Cortex of kidney (tissue), 1 donor: ENCODE measurements at places on chromosomes 3 and 15.

GRCh38 chr3:138594150-138594934 is at the start of gene CEP70:
Gene CEP70 (minus strand): TSS chr3:138594260. CDS start chr3:138572927, 21,333 bp downstream.
- no peak for DNase-seq

DNA sequence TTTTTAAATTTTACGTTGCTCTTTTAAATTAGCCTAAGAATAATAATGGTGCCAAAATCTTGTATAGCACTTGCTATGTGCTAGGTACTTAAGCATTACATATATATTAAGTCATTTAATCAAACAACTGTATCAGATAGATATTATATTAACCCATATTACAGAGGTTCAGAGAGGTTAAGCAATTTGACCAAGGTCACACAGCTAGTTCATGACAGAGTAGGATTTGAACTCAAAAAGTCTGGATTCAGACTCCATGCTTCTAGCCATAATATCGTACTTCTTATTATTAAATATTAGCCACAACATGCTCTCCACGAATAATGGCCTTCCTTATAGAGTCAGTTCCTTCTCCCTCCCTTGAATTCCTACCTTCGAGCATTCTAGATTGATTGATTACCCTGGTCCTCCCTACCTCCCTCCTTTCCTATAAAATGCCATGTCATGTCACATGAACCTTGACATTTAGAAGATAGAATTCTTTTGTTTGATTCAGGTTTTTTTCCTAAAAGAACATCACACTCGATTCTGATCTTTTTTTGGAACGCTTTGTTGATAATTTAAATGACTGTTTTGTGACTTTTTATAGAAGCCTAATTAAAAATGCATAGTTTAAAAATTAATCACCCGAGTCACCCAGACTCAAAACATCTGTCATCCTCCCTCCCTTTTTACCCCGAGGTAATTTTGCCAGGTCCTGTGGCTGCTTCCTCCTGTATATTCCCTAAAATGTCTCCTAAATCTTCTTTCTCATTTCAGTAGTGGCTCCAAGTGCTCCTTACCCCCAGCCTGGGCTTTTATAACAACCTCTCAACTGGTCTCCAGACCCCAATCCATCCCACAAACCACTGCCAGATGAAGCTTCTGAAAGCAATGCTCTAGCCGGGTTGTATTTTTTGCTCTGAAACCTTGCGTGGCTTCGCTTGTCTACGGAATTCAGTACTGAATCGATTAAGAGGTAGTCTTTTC is 8.5 kb upstream of the PSMD6 start:
- DNase-seq: no peak

DNA sequence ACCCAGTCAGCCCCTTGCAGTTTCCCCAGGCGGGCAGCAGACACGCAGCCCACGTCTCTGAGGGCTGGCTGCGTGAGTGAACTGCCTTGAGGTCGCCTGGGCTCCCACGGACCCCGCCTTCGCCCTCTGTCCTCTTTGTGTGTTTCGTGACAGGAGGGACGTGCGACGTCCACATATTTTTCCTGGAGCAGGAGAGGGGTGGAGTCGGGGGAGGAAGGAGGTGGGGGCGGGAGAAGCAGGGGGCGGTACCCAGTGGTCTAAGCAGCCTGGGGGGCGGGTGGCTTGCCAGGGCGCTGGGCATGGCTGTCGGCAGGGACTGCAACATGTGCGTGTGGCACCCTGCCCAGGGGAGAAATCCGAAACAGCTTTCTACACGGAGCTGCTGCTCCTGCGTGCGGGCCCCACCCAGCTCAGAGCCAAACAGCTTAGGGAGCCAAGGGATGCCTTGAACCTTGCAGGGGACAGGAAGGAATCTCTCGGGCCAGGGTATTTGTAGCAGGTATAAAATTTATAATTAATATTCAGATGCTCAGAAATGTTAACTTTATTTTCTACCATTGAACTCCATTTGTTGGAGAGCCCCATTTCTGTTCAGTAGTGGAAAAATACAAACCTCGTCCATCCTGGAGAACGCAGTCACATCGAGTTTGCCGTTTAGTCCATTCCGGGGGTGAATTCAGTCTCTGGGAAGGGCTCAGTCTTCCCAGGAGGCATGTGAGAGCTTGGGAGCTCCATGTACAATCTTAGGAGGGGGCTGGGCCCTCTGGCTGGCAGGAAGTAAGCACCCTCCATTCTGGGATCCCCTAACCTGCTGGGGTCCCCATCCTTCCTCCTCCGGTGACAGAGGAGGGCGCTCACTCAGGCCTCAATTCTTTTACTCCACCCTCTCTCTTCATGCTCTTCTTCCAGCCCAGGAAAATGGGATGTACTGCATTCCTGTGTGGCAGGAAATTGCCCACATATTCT is 79.1 kb upstream of the MEF2A start:
- no peak for DNase-seq

DNA sequence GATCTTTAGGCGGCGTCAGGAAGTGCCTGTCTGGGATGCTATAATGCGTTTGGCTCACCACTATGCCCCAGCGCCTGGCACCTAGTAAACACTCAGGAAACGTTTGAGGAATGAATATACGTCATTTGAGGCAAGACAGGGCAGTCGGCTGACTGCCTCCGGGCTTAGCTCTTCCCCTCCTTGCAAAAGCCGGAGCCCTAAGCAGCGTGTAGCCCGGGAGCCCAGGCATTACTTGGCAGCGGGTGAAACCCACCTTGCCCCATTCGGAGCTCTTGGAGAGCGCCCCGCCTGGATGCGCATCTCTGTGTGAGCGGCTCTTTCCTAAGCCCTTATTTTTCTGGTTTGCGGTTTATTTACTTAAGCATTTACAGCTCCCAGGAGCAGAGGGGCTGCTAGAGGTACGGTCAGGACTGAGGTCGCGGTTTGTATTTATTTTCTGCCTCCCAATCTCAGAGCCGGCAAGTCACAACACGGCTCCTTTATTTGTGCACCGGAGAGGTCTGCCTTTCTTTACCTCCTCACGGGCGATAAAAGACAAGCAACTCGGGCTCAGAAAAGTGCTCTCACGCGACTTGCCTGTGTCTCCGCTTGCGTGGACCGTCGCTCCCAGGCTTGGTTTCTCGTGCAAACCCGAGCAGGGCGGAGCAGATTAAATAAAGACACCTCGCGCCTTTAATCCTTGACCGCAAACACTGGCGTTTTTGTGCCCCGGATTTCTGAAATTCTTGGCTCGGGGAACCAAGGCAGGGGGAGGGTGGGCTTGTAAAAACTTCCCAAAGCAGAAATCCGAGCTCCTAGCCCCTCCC is 737 bp upstream of the ITPR1 start:
- DNase-seq: no peak

DNA sequence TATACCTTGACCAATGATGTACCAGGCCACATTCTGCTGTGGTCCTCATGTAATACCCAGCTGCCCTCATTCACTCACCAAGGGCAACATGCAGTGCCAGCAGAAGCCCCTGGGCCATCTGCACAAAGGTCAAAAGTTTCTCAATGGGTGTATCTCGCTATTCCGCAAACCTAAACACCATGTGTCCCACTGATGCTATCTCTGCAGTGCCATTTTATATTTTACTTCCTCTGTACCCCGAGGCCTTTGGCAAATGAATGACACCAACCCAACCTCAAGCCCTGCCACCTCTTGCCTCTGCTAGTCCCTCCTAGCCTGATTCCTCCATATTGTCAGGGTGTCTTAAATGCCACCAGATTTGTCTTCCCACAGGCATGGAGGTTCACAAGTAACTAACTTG is 59.2 kb downstream of the AAGAB start:
- DNase-seq: no peak

- DNase-seq: no peak
These were observed 24.1 kb downstream of the ZNF80 start for GRCh38 chr3:114213292-114213626.

DNA sequence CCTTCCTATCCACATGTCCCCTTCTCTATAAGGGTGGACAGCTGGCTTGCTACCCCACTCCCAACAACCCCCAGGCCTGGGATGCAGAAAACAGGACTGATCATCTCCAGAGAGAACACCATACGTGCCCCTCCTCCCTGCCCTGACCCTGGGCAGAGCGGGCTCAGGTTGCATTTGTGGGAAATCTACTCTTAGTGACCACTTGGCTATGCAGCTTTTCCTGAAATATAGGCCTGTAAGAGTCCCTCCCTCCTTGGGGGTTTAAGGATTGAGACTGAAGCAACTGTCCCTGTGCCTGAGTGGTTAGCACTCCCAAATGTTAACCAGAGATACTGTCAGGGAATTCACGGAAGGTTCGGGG is 11.7 kb downstream of the SH2D7 start:
- DNase-seq: no peak

- DNase-seq: no peak
These were observed 7.3 kb downstream of the ACOX2 start for GRCh38 chr3:58529516-58530353.

DNA sequence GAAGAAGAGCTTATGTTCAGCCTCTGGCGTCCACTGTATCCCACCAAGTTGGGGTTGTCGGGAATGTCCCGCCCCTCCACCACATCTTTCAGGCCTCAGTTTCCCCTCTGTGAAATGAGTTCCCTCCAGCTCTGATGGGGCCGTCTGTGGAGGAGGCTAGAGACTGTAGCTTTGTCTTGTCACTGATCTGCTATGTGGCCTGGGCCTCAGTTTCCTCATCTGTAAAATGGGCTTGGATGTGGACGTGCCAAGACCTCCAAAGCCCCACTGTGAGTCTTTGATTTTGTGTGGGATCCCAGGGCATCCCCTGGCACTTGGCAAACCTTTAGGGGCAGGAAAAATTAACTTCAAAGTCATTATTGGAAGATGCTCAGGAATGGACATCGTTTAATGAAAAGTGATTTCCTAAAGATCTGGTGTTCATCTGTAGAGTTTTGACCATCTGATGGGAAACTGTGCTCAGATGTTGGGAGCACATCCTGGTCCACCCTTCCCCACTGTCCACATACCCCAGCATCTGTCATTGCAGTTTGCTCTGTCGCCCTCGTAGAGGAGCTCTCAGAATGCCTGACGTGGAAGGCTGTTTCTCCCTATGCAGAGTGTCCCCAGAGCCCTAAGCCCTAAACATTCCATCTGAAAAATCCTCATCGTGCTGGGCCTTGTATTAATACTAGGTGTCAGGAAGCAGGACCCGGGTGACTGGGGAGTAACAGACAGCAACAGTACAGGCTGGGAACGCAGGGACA is 28.5 kb downstream of the SLC6A6 start:
- DNase-seq: no peak

DNA sequence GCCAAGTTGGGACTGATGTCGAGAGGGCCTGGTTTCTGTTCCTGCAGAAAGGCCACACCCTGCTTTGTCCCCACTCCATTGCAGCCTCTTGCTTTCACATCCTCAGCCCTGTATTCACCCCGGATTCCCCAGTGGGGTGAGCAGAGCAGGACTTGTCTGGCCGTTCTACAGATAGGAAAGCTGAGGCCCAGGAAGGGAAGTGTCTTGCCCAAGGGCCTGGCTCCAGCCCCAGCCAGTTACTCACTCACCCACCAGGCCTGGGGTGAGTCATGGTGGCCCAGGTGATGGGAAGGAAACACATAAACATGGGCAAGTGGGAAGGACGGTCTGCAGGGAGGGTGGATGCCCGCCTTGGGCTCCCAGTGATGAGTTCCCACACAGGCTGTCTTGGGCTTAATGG is 6.1 kb upstream of the DUSP7 start:
- no peak for DNase-seq

DNA sequence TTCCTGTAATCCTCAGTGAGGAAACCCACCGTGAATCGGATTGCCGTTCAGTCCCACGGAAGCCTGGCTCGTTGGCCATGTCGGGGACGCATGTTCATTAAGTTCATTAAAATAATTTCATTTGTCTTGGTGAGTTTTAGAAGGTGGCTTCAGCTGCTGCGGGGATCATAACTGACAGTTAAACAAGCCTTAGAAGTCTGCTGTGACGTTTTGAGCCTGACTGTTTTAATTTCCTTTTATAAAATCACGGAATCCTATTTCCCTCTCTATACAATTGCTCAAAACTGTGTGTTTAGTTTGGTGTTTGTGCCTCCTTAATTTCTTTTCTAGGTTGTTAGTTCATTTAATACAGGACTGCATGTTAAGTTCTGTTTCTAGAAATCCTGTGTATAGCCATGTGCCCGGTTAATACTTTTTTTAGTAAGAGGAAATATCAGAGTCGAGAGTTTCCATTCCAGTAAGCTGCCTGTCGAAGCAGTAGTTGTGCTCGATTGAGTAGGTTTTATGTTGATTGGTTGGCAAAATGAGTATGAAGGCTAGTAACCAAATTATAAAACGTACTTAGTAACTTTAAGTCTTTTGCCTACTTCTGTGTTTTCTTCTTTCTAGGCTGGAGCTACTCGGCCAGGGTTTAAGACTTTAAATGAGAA is 705 bp downstream of the NIPA2 start:
- no peak for DNase-seq

DNA sequence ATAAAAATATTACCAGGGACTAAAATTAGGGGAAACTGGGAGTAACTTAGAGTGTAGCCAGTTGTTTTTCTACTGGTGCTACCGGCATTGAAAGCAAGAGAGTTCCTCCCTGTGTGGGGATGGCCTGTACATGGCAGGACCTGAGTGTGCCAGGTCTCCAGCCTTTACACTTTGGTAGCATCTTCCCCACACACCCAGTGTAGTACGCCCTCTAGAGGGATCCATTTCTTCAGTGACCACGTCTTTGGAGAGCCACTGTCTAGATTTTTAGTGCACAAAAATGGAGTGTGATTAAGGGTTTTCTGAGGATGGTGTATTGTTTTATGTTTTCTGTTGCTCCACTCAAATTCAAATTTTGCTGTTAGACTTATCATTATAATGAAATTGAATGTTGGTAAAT is 507.0 kb upstream of the TPRG1 start:
- no peak for DNase-seq

- DNase-seq: no peak
These were observed 57.2 kb downstream of the OXNAD1 start for GRCh38 chr3:16322189-16322588.

DNA sequence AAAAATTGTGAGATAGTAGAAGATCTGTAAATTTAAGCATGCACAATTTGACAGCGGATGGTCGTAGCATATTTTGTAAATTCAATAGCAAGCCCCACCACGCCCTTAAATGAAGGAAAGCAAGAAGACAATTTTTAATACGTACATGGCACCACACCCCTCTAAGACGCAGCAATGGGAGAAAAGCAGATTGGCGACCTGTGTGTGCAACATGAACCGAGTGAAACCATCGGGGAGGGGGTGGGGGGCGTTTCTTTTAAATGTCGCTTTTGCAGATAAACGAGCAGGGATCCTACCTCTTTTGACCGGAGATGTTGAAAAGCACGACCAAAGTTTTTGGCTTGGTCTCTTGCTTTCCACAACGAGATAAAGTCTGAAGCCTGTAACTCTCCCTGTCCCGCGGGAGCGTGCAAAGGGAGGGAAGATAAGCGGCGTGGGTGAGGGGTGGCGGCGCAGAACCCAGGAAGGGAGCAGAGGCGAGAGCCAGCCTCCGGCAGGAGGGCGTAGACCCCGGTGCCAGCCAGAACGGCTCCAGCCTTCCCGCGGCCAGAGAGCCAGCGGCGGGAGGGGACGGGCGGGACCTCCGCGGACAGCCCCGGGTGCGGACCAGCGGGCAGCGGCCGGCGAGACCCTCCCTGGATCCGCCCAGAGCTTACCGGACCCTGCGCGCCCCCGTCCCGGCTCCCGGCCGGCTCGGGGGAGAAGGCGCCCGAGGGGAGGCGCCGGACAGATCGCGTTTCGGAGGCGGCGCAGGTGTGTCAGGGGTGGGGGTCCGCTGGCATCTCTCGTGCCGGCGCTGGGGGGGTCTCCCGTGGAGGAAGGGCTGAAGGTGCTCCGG is at the start of gene CHL1:
Gene CHL1, plus strand, starts transcription at position 453 of the 838 bp plus-strand sequence. CDS start 123,014 bp downstream, outside the sequence.
- no peak for DNase-seq

- no peak for DNase-seq
These were observed 1291.6 kb downstream of the NSUN3 start for GRCh38 chr3:95354489-95354888.

- no peak for DNase-seq
These were observed 18.8 kb upstream of the GASK1A start for GRCh38 chr3:42960282-42960681.
